Hepatocyte (in vitro differentiated cells): ENCODE measurements at places on chromosomes 2 and 18. TPM values are rescaled to one million over a fixed set of nuclear protein-coding genes. Genes with fewer than 3 reads are reported as not detected.

Gene LRPPRC
- 27.4 and 27.5 TPM in 2 replicates for polyA plus RNA-seq

Gene NGEF
- polyA plus RNA-seq: 2.2 and 3.2 TPM in 2 replicates

Gene WBP1
- 87.5 and 95.0 TPM in 2 replicates for polyA plus RNA-seq

Gene CASP10
- 1.6 and 2.0 TPM in 2 replicates for polyA plus RNA-seq

Gene TEKT4
- not detected in 2 replicates for polyA plus RNA-seq

Gene IL36RN
- polyA plus RNA-seq: 0.23 and 0.49 TPM in 2 replicates

Gene ABCB11
- polyA plus RNA-seq: 2.0 and 2.7 TPM in 2 replicates

GRCh38 chr2:45172760-45173392 is 163.6 kb upstream of the SIX2 start:
- peaks cover 72% of the 10 kb centered on the region for H3K27me3 ChIP-seq
- peaks cover 20% of the 10 kb centered on the region for H3K4me1 ChIP-seq
- no peak for DNase-seq
- no peaks in the 10 kb centered on the region for H3K36me3 ChIP-seq

GRCh38 chr2:181459621-181460021 is 2.4 kb downstream of the ITGA4 start:
- no peak for DNase-seq
- H3K4me3 ChIP-seq: no peak overlapping the region
- no peak overlapping the region for H3K27ac ChIP-seq
- H3K36me3 ChIP-seq: no peaks in the 10 kb centered on the region

- H3K4me3 ChIP-seq: no peak overlapping the region
- DNase-seq: peak; percentile 2
- H3K36me3 ChIP-seq: no peaks in the 10 kb centered on the region
- no peak overlapping the region for H3K27ac ChIP-seq
Measured at GRCh38 chr2:97707362-97708047, 5.9 kb upstream of the ZAP70 start.

GRCh38 chr2:68726608-68727367 is 7.8 kb upstream of the ARHGAP25 start:
- no peak overlapping the region for H3K27ac ChIP-seq
- DNase-seq: no peak

- H3K27me3 ChIP-seq: no peaks in the 10 kb centered on the region
- no peaks in the 10 kb centered on the region for H3K4me1 ChIP-seq
- H3K36me3 ChIP-seq: no peaks in the 10 kb centered on the region
- no peak overlapping the region for H3K4me3 ChIP-seq
Measured at GRCh38 chr18:9240270-9240669, 94.3 kb upstream of the TWSG1 start.

DNA sequence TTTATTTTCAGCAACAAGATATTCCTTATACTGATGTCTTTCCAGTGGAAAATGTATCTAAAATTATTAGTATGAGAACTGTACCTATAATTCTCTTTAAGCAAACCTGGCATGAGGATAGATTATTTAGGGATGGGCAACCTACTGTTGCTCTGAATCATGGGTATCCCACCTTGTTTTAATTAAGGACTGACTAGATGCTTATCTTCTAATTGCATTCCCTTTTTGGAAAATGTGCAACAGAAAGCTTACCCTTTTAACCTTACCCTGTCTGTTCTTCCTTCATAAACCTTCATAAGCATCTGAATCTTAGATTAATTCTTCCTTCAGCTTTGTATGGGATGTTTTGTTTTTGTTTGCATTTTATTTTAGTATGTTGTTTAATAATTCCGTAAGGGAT is 110.3 kb downstream of the TAF4B start:
- no peaks in the 10 kb centered on the region for H3K27me3 ChIP-seq
- DNase-seq: no peak
- no peak overlapping the region for H3K4me3 ChIP-seq
- peaks cover 12% of the 10 kb centered on the region for H3K4me1 ChIP-seq
- H3K36me3 ChIP-seq: no peaks in the 10 kb centered on the region

DNA sequence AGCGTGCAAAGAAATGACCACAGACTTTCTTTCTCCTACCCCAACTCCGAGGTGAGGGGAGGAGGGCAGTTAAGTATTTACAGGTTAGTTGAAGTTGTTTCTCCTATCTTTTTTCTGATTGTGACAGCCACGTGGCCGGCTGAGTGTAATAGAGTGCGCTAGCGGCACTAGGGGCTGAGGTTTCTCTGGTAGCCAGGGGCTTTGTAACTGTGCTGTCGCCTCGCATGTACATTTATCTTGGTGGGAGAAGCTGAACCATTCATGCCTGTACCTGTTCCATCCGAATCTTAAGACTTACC is 214.1 kb upstream of the STON1 start:
- peak overlapping the region; percentile 96 for H3K27ac ChIP-seq
- H3K4me1 ChIP-seq: peaks cover 12% of the 10 kb centered on the region
- H3K4me3 ChIP-seq: peak overlapping the region; percentile 88
- no peaks in the 10 kb centered on the region for H3K36me3 ChIP-seq

- H3K36me3 ChIP-seq: no peaks in the 10 kb centered on the region
- H3K27ac ChIP-seq: no peak overlapping the region
- no peak for DNase-seq
- H3K4me3 ChIP-seq: no peak overlapping the region
Measured at GRCh38 chr2:17306706-17307105, 211.5 kb downstream of the RAD51AP2 start.

DNA sequence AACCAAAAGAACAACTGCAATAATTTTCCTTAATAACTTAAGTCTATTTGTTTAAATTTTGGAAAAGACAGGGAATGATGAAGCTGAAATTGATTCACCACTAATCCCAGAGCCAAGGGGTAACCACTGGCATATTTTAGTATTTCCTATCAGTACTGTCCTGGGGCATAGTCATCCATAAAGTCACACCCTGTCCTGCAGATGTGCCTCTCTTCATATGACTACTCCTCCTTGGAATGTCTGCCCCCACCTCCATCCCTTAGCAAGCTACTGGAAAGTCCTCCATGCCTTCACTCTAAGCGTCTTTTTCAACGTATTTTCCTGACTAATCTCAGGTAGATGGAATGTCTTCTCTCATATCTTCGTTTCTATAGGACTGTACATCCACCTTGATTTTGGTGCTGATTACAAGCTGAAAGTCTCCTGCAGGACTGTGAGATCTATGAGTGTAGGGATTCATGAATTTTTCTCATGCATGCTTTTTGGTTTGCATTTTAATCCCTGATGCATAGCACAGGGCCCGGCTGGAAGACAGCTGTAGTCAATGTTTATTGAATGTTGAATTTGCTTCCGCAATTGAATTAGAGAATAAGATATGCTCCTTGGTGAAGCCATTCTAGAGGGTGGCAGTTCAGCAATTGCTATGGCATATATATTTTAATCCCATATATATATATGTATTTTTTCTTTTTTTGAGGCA is 85.6 kb downstream of the MOGAT1 start:
- DNase-seq: peak; percentile 21
- H3K27me3 ChIP-seq: no peaks in the 10 kb centered on the region
- H3K27ac ChIP-seq: no peak overlapping the region
- H3K4me3 ChIP-seq: no peak overlapping the region

- H3K27me3 ChIP-seq: no peaks in the 10 kb centered on the region
- DNase-seq: peak; percentile 17
- no peak overlapping the region for H3K4me3 ChIP-seq
- no peaks in the 10 kb centered on the region for H3K36me3 ChIP-seq
- no peak overlapping the region for H3K27ac ChIP-seq
Measured at GRCh38 chr2:203225423-203226039, 13.3 kb upstream of the CYP20A1 start.

GRCh38 chr2:174997110-174997509 is 8.1 kb downstream of the CHN1 start:
- DNase-seq: no peak
- no peaks in the 10 kb centered on the region for H3K36me3 ChIP-seq
- no peak overlapping the region for H3K4me3 ChIP-seq
- no peaks in the 10 kb centered on the region for H3K4me1 ChIP-seq

DNA sequence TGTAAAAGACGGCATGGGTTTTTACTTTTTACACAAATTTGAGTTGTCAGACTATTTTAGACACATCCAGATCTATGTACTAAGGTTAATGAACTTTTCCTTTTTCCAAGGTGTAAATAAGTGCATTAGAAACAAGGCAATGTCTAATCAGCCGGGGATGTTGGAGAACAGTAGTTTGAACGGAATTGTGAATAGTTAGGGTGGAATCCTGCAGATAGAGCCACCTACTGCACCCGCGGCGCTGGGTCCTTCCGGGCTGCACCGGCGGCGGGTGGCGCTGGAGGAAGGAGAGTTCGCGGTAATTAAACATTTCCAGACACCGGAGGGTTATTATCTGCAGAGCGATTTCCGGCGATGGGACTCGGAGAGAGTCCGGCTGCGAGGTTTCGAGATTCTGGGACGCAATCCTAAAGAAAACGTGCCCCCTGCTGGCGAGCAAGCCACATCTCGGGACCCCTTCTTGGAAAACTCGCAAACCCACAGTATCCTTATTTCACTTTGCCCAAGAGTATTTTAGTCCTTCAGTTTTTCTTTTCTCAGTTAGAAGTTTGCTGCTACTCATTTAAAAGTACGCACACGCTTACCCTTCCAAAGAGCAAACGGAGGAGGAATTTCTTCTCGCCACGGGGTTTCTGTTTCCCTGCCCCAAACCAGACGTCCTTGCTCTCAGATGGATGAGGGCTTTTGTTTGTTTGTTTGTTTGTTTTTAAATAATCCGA is 4.5 kb upstream of the OSR1 start:
- H3K4me1 ChIP-seq: peaks cover 14% of the 10 kb centered on the region
- peaks cover 48% of the 10 kb centered on the region for H3K27me3 ChIP-seq
- H3K27ac ChIP-seq: no peak overlapping the region
- peak overlapping the region; percentile 35 for H3K4me3 ChIP-seq
